ENCODE measurements at places on chromosomes 16 and 17.

DNA sequence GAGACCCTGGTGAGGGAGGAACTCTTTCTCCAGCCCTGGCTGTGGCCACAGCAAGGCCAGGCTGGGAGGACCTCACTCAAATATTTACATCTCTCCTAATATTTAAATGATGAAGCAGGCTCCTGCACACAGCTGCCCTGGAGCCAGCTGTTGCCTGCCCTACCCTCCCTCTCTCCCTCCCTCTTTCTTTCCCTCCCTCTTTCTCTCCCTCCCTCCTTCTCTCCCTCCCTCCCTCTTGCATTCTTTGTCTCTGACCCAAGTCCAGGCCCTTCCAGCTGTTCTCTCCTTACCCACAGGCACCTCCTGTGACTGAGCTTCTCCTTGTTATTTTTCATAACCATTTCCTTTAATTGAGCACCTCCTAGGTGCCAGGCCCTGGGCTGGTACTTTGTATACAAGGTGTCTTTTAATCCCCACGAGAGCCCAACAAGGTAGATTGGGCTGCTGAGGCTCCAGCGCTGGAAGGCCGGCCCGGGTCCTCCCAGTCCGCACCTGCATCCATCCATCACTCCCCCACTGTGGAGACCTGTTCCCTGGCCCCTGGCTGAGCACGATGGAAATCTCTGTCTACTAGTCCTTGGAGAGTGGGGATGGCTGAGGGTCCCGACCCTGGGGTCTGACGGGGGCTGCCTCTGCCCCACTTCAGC lies 242.3 kb downstream of the SEC14L1 start:
- DNase-seq = no peak

- no peak for DNase-seq
These were observed 26.5 kb downstream of the MMP15 start for GRCh38 chr16:58051821-58052603.

GRCh38 chr17:27793906-27794569 lies 6.3 kb downstream of the NOS2 start:
- no peak for DNase-seq

DNA sequence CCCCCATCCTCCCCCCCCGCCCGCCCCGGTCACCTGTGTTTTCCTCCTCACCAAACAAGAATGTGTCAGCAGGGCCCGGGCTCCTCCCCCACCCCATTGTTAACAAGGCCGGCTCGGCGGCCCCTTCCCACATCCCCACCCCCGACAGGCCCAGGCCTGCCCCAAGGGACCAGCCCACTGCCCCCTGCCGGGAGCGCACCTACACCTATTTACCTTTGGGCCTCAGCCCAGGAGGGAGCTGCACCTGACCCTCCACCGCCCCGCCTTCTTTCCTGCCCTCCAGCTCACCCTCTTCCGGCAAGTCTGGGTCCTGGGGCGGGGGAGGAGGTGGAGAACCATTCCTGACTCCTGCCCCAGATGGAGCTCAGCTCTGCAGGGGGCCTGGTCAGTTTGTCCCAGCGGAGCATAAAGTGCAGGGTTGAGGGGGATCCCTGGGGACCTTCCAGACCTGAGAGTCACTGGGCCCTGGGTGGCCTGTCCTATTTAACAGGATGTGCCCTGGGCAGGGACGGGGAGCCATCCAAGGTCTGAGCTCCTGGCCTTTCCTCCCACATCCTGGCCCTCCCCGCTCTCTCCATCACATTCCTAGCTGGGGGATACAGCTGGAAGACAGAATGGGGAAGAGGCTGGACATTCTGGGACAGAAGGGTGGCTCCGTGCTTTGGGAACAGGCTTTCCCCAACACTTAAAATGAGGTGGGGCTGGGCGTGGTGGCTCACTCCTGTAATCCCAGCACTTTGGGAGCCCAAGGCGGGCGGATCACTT lies 8.3 kb downstream of the FOXJ1 start:
- no peak for DNase-seq
